Epithelial cell of proximal tubule (primary cell): ENCODE measurements at places on chromosomes 11 and 22.
A peak's percentile ranks its signal among the peaks of the same experiment; 100 is the strongest.

DNA sequence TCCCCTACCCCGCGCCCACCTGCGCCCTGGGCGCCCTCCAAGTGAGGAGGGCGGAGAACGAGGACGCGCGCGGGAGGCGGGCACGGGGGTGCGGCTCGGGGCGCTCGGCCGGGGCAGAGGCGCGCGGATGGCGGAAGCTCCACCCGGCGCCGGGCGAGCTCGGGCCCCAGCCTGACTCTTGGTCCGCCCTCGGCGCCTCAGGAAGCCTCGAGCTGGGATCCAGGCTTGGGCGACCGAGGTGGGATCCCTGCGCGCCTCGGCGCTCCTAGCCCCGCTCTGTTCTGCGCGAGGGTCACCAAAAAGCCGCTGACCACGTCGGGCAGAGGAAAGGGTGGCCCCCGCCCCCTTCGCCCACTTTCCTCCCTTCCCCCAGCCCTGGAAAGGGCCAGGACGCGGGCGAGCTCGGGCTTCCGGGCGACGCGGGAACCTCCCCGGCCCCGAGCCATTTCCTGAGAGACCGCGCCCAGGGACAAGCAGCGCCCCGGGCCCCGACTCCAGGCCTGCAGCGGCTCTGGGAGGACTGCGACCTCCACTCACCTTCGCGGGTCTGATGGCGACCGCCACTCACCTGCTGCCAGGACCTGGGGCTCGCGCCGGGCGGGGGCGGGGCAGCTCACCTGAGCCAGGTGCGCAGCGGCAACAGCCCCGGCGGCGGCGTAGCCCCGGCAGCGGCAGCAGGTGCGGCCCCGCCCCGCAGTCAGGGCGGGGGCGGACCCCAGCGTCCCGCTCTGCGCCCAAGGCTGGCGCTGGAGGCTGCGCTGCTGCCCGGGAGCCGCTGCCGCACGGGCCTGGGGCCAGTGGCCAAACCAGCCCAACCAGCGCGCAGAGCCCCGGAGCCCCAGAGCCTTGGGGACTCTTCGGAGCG lies 2.2 kb upstream of the SIGIRR start:
- no peak for DNase-seq

- no peak for DNase-seq
These were observed 21.9 kb downstream of the SCUBE1 start for GRCh38 chr22:43320943-43321900.

- no peak for DNase-seq
These were observed 68.5 kb downstream of the PIWIL3 start for GRCh38 chr22:24706054-24706453.

GRCh38 chr22:31248138-31248745 lies 36.1 kb downstream of the LIMK2 start:
- peak; percentile 71 for DNase-seq

DNA sequence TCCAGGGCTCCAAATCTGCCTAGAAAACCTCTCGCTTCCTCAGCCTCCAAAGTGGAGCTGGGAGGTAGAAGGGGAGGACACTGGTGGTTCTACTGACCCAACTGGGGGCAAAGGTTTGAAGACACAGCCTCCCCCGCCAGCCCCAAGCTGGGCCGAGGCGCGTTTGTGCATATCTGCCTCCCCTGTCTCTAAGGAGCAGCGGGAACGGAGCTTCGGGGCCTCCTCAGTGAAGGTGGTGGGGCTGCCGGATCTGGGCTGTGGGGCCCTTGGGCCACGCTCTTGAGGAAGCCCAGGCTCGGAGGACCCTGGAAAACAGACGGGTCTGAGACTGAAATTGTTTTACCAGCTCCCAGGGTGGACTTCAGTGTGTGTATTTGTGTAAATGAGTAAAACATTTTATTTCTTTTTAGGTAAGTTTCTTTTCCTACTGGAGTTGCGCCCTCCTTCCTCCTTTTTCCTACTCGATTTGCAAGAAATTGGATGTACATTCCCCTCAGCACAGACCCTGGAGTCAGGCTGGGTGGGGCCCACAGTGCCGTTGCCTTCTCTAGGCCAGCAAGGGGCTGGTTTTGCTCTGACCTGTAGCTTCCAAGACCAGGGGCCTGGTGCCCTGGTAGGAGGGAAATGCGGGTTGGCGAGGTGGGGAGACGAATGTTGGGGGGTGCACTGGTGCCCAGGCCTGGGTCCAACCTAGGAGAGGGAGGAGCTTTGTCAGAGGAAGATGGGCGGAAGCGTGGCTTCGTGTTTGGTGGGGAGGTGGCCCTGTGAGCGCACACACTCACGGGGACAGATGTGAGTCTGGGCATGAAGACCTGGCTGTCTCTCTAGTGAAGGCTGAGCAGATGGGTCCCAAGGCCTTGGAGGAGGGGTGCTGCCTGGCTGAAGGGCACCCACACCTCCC lies 50.6 kb downstream of the ST14 start:
- DNase-seq: no peak

- DNase-seq: no peak
These were observed 7.9 kb upstream of the IGLL5 start for GRCh38 chr22:22879675-22880155.

GRCh38 chr11:95055283-95055897 lies 6.2 kb downstream of the KDM4F start:
- DNase-seq: no peak

- no peak for DNase-seq
These were observed 1243.9 kb downstream of the LRRC4C start for GRCh38 chr11:40215556-40215955.

- no peak for DNase-seq
These were observed 137.8 kb upstream of the BDNF start for GRCh38 chr11:27837895-27838563.

DNA sequence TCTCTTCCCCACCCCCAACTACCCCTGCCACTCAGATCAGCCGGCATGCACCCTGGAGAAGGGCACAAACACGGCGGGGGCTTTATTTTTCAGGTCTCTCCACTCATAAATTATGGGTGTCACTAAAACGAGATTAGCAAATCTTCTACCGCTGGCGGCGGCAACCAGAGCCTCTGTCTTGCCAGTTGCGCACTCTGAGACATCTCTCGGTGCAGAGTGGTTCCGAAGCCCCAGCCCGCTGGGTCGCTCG lies 125.3 kb upstream of the C11orf58 start:
- DNase-seq: no peak

- no peak for DNase-seq
These were observed 125.3 kb downstream of the VPREB1 start for GRCh38 chr22:22369964-22370270.

GRCh38 chr11:69494851-69495250 lies 13.4 kb downstream of the LINC01488 start:
- DNase-seq: no peak

- DNase-seq: no peak
These were observed 298.4 kb downstream of the DYNC2H1 start for GRCh38 chr11:103407641-103408040.

DNA sequence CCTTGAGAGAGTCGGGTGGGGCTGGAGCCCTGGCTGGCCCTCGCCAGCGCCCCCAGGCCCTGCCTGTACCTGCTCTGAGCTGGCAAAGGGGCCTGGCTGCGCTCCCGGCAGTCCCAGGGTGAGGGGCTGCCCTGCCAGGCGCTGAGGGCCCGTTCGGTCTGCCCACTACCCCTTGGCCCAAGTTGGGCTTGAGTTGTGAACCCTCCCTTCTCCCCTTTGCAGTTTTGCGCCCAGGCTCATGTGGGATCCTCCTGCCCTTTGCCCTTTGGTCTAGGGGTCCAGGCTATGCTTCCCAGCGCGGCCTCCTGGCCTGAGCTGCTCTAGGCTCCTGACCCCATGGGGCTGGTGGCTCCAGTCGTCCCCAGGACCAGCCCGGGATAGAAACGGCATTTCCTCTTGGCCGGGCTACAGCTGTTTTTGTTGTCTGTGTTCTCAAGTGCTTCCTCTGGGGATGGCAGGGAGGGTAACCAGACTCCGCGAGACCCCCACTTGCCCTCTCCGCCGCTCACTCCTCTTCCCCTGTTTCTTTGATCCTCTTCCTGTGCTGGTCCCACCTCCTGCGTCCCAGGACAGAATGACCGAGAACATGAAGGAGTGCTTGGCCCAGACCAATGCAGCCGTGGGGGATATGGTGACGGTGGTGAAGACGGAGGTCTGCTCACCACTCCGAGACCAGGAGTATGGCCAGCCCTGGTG lies 34.9 kb downstream of the PRDM11 start:
- DNase-seq: no peak

GRCh38 chr11:7364660-7365059 lies 113.0 kb downstream of the SYT9 start:
- no peak for DNase-seq

DNA sequence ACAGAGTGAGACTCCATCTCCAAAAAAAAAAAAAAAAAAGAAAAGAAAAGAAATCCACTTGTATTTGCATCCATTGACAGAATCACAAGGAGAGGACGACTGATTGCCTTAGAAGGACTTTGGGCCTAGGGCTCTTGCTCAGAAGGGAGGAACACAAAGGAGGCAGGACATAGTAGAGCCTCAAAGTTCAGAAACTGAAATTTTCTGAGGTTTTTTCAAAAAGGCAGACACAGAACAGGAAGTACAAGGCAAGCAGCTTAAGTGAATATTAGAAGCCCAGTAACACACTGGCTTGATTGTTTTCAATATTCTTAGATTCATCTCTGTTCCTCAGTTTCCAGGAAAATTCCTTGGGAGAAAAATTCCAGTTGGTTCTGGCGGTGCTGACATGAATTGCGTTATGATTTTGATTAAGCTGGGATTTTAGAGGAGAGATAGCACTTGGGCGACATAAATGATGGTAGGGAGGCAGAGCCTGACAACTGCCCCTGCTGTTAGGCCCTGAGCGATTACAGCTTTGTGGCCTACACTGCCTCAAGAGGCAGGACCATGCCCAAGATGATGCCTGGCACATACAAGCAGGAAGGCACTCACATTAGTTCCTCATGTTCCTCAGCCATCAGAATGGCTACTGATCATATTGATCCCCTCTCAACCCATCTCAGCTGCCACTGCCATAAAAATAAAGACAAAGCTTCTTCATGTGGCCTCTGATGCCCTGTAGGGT lies 15.3 kb downstream of the CLPB start:
- DNase-seq: no peak

DNA sequence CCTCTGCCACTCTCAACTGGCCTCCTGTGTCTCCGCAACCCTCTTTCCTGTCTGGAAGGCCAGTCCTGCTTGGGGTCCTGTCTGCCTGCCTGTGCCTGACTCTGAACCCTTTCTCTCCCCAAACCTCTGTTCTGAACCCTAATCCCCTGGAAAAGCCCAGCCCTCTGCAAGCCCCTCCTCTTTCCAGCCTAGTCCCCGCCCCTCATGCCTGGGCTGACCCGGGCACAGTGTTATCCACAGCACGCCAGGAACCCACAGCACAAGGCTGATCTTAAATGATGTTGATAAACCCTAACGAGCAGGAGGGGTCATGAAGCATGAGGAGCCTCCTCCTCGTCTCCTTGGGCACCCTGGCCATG lies at the start of gene IFITM10:
IFITM10 (minus strand) TSS at position 115 of the 359 bp plus-strand sequence. CDS start 153 bp downstream, outside the sequence.
- DNase-seq: no peak

- DNase-seq: no peak
These were observed 16.6 kb upstream of the ARHGAP8 start for GRCh38 chr22:44735518-44736428.

- DNase-seq: no peak
These were observed 70.3 kb downstream of the SCUBE1 start for GRCh38 chr22:43272869-43273318.

DNA sequence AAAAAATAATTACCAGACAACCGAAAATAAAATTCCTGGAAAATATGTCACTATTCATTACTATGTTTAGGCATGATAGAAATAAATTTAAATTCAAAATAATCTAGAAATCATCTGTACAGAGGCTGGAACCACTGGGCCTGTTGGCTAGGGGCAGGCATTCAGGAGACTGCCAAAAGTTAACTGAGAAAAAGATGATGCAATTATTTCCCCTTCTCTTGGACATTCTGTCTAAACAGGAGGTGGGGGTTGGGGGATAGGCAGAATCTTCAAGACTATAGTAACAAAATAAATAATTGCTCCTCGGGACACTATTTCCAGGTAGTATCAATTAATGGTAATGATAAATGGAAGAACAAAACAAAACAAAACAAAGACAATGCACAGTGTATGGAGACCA lies 14.1 kb downstream of the BTBD10 start:
- no peak for DNase-seq

DNA sequence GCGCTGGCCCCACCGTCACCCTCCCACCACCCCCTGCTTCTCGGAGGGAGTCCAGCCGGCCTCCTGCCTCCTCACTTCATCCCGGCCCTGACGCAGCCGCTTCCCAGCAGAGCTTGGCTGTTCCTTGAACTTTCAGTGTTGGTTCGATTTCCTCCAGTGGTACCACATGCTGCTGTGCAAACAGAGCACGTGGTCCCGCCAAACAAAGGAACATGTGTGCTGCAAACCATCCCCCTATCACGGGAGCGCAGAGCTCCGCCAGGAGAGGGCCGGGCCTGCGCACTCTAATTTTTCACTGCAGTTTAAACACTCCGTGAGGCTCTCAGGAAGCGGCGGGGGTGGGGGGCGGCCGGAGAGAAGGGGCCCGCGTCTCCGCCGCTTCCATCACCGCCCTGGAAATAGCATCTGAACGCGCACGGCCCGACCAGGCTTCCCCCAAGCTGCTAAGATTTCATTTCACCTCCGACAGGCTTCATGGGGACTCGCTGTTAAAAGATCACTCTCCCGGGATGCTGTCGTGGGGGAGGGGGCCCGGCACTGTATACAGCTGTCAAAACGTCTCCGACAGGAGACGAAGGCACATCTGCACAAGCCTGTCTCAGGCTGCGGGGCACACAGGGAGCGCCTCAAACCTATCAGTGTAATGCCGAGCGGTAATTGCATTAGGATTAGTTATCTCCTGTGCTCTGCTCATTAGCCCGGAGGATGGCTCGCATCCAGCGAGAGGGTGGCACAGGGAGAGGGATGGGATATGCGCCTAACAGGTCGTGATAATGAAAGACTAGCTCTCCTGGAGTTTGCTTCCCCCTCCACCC lies 269.9 kb upstream of the SORL1-AS1 start:
- DNase-seq: peak; percentile 9

GRCh38 chr11:85737738-85738137 lies 51.7 kb upstream of the CCDC89 start:
- no peak for DNase-seq

- DNase-seq: no peak
These were observed 158.9 kb downstream of the MYO18B start for GRCh38 chr22:25900880-25901279.

- DNase-seq: no peak
These were observed 8.4 kb upstream of the LMO2 start for GRCh38 chr11:33900159-33900840.

GRCh38 chr22:35191412-35191811 lies 65.9 kb upstream of the HMGXB4 start:
- DNase-seq: peak; percentile 41

DNA sequence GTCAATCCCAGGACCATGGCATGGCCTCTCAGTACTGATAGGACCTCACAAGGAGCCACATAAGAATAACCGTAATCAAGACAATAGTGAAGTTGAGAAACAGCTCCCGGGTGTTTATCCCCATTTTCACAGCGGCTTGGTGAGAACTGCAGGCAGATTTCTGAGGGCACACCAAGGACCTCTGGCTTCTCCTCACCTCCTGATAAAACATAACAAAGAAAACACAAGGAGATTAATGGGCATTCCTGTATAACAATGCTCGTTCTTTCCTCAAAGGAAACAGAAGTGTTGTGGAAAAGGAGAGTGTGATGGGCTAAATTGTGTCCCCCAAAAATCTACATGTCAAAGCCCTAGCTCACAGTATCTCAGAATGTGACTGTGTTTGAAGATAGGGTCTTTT lies 4.0 kb downstream of the SLN start:
- no peak for DNase-seq
